ENCODE measurements at places on chromosomes 13 and 19. TPM values are rescaled to one million over a fixed set of nuclear protein-coding genes. Genes with fewer than 3 reads are reported as not detected.

The SYT5 gene
- total RNA-seq = not detected

The PRTN3 gene
- total RNA-seq = not detected

The KLF1 gene
- not detected for total RNA-seq

The C5AR2 gene
- total RNA-seq = 1.6 TPM

The URAD gene
- not detected for total RNA-seq

The KLK12 gene
- total RNA-seq = 0.78 TPM

The CLDN10 gene
- total RNA-seq = 85.7 TPM

The S1PR4 gene
- total RNA-seq = 2.4 TPM

The TNFAIP8L1 gene
- 7.3 TPM for total RNA-seq

The KLK14 gene
- 0.63 TPM for total RNA-seq

The ZSWIM4 gene
- total RNA-seq = 11.2 TPM

The HOMER3 gene
- total RNA-seq = 24.5 TPM

The OR7C1 gene
- total RNA-seq = 0.14 TPM

The LGALS4 gene
- 1,935 TPM for total RNA-seq

The PNMA8B gene
- total RNA-seq = 5.3 TPM

The ZSCAN18 gene
- 111 TPM for total RNA-seq

The CCDC61 gene
- total RNA-seq = 24.1 TPM

The TUBB4A gene
- total RNA-seq = 1.8 TPM

The NFKBIB gene
- total RNA-seq = 23.1 TPM

The CGB2 gene
- not detected for total RNA-seq

The CGB3 gene
- total RNA-seq = not detected

The ZNF600 gene
- 18.1 TPM for total RNA-seq

The KASH5 gene
- not detected for total RNA-seq

The EHD2 gene
- total RNA-seq = 81.2 TPM

The STOML3 gene
- not detected for total RNA-seq

The LILRB4 gene
- 16.4 TPM for total RNA-seq

The FXYD7 gene
- total RNA-seq = not detected

The FOXA3 gene
- 10.1 TPM for total RNA-seq

The OR10H1 gene
- total RNA-seq = not detected

The RPL36 gene
- total RNA-seq = 609 TPM

The CKM gene
- total RNA-seq = not detected

The LHFPL6 gene
- total RNA-seq = 30.2 TPM

The LILRA1 gene
- 1.9 TPM for total RNA-seq

The TMEM143 gene
- 18.0 TPM for total RNA-seq

The STARD13 gene
- total RNA-seq = 36.1 TPM

The ELSPBP1 gene
- total RNA-seq = not detected

The CRX gene
- total RNA-seq = not detected

The FBXO27 gene
- total RNA-seq = 28.1 TPM

The STK24 gene
- 113 TPM for total RNA-seq

The GZMM gene
- 2.7 TPM for total RNA-seq

The NXNL1 gene
- total RNA-seq = not detected

The ASPDH gene
- not detected for total RNA-seq

The KIR3DL1 gene
- not detected for total RNA-seq

The PSG2 gene
- not detected for total RNA-seq

The PRRG2 gene
- total RNA-seq = 18.2 TPM

The HCN2 gene
- total RNA-seq = 0.40 TPM

The PTPRH gene
- 175 TPM for total RNA-seq

The FCER2 gene
- 0.86 TPM for total RNA-seq

The MUC16 gene
- total RNA-seq = 0.03 TPM

The ZNF296 gene
- 2.3 TPM for total RNA-seq

The VSIG10L gene
- total RNA-seq = 11.3 TPM

The ZNF536 gene
- total RNA-seq = 1.4 TPM

The PRR12 gene
- total RNA-seq = 42.7 TPM

The THSD8 gene
- 4.1 TPM for total RNA-seq

The MYPOP gene
- total RNA-seq = 13.0 TPM

The ZNF726 gene
- 5.2 TPM for total RNA-seq

The PLPPR3 gene
- 0.20 TPM for total RNA-seq

The KCNJ14 gene
- total RNA-seq = 1.0 TPM

The CEACAM16 gene
- 0.12 TPM for total RNA-seq
